Right renal pelvis (tissue), 4 donors: ENCODE measurements at places on chromosomes 16 and 17. TPM values are rescaled to one million over a fixed set of nuclear protein-coding genes. Genes with fewer than 3 reads are reported as not detected.

- DNase-seq: no peak
Observed at GRCh38 chr17:13268791-13269595, 251.2 kb upstream of the ELAC2 start.

DNA sequence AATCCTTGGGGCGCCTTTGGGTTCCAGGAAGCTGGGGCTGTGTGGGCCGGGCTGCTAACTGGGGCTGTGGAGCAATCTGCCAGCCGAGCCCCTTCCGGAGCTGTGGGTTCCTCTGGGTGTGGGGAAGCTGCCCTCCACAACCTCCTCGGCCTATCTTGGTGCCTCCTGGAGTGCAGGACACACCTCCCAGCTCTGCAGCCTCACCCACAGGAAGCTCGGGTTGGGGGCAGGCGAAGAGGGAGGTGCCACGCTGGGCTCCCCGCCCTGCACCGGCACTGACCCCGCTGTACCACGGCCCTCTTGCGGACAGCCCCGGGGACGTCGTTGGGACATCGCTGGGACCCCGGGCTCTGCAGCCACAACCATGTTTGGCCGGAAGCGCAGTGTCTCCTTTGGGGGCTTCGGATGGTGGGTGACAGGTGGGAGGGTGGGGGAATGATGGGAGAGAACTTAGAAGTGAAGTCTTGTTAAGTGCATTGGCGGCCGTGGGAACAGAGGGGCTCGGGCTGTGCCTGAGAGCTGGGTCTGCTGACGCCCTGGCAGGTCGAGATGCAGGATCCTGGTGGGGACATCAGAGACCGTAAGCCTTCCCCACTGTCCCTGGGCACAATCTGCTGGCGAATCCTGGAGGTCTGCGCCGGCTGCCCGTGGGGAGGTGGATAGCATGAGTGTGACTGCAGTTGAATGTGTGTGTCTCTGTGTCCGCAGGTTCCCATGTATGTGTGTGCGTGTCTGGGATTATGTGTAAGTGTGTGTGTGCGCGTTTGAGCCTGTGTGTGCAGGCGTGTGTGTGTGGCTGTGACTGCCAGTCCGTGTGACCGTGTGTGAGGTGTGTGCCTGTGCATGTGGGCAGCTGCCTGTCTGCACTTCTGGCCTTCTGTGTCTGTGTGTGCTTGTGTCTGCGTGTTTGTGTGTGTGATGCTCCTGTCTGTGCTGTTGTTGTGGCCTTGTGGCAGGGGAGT is at the start of gene RAP1GAP2:
RAP1GAP2 (plus strand) TSS at position 275 of the 962 bp plus-strand sequence; CDS start at position 365, 90 bp downstream.
- DNase-seq: no peak

DNA sequence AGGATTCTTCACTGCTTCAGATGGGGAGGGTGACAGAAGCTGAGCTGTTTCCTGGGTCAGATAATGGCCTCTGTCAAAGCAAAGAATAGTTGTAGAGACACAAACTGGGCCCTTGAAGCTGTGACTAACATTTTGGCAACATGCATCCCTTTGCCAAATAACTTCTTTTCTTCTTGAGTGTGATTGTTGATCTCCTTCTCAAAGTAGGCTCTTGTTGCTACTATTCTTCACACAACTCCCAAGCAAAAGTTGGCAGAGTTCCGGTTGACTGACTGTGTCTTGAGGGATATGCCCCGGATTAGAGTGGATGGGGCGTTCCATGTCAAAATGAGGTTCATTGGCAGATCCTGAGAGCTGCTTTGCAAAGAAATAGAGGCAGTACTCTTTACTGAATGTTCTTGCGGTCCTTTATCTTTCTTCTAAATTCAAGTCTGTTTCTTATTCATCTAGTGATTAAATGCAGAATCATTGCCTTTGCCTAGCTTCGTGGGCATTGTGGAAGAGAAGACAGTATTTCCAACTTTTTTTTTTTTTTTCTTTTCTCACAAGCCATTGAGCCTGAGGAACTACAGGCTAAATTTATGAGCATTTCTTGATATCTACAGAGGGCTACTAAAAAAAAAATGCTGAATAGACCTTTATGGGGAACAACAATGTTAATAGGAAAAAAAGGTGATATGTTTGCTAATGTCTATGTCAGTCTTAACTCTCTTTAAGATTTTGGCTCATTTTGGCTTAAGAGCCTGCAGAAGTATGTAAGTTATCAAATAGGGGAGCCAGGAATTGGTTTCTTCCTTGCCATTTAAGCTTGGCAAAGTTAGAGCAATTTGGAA is 5.8 kb downstream of the WIPF2 start:
- DNase-seq: no peak

- DNase-seq: no peak
Observed at GRCh38 chr17:55737976-55738501, 12.8 kb upstream of the PCTP start.

GRCh38 chr17:53134548-53134947 is 688.2 kb upstream of the KIF2B start:
- peak; percentile 8 for DNase-seq

DNA sequence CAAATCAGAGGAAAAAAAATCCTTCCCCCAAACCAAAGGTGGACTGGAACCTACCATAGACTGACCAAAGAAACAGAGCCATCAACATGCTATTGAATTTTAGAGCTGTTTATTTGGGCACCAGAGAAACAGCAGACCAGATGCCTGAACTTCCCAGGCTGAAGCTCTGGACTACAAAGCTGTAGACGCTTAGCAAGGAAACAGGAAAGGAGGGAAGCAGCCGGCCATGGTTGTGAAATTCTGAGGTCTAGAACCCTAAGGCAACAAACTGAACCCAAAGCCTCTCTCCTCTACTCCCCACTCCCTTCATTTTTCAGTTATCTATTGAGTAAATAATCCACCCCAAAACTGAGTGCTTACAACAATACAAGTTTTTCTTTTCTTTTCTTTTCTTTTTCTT is 45.4 kb upstream of the MEIOC start:
- DNase-seq: no peak

The TPSB2 gene
- not detected for polyA plus RNA-seq

The DHRS7C gene
- not detected for polyA plus RNA-seq

The AURKB gene
- polyA plus RNA-seq: 32.2 TPM
